Astrocyte (in vitro differentiated cells and primary cell): ENCODE measurements at places on chromosomes 3 and 15. TPM values are rescaled to one million over a fixed set of nuclear protein-coding genes. Genes with fewer than 3 reads are reported as not detected.

SI gene
- total RNA-seq: not detected in 2 replicates

IL17RC gene
- 20.1 and 23.9 TPM in 2 replicates for total RNA-seq

USF3 gene
- 10.0 and 11.8 TPM in 2 replicates for total RNA-seq

NR1I2 gene
- not detected in 2 replicates for total RNA-seq

LRRC49 gene
- 4.7 and 6.8 TPM in 2 replicates for total RNA-seq

CPA3 gene
- not detected in 2 replicates for total RNA-seq

- no peak overlapping the region for H3K4me3 ChIP-seq
- H3K27ac ChIP-seq: no peak overlapping the region
- no peak for DNase-seq
- peaks cover 1% of the 10 kb centered on the region for H3K27me3 ChIP-seq
- no peaks in the 10 kb centered on the region for H3K36me3 ChIP-seq
- H3K4me1 ChIP-seq: peaks cover 13% of the 10 kb centered on the region
Measured at GRCh38 chr3:55526332-55527030, 39.4 kb upstream of the WNT5A start.

DNA sequence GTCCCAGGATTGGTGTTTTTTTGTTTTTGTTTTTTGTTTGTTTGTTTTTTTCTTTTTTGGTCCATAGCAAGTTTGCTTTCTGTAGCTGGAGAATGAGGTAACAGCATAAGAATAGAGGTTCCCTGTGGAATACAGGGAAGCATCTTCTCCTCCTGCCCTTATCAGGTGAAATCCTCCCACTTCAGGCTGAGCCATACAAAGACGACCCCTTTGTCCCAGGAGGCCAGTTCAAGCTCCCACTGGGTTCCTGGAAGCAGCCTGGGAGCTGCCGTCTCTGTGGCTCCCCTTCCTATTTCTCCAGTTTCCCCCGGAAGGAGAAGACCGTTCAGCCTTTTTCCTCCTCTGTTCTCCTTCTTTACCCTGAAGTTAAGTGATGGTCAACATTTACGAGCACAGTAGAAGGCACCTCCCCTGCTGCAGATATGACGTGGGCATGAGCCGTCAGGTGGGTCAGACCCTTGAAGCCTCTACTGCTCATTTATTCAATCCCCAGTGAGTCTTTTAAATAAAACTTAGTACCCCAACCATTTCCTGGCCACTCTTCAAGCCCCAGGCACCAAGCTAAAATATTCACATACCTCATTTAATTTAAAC, 1.1 kb downstream of the IL16 start:
- H3K4me3 ChIP-seq: no peak overlapping the region
- no peak for DNase-seq
- H3K36me3 ChIP-seq: no peaks in the 10 kb centered on the region
- no peak overlapping the region for H3K27ac ChIP-seq

DNA sequence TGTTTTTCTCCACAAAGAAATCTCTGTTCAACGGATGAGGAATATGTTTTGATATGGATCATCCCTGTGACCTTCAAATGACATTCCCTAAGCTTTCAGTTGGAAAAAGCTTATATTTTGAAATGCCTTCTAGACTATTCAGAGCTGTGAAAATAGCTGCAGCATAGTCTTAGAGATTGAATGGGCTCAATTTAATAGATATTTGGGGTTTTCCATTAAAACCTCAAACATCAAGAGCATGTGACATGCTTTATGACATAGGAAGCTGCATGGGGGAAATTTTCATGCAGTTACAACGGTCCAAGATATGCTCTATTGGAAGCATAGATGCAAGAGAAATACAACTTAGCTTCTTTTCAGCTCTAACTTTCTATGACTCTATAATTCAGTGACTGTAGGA, 102.8 kb downstream of the LSAMP start:
- no peaks in the 10 kb centered on the region for H3K36me3 ChIP-seq
- no peaks in the 10 kb centered on the region for H3K27me3 ChIP-seq
- no peak overlapping the region for H3K27ac ChIP-seq
- no peak overlapping the region for H3K4me3 ChIP-seq
- no peaks in the 10 kb centered on the region for H3K4me1 ChIP-seq
- no peak for DNase-seq

DNA sequence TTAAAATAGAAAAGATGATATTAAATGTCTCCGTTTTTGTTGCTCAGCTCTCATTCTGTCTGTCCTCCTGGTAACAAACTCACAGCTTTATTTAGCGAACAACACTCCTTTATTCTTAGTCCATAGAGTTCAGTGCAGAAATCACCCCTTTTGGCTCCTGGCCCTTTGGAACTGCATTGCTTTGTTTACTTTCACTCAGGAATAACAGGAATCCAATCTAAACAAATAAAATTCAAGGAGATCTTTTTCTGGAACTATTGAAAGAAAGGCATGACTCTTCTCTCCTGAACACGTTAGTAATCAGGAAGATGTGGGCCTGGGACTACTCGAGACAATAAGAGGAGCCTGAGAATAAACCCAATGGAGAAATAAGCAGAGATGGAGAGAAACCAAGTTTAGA, 409.2 kb downstream of the DIPK2A start:
- no peaks in the 10 kb centered on the region for H3K36me3 ChIP-seq
- DNase-seq: no peak
- H3K27ac ChIP-seq: no peak overlapping the region
- no peaks in the 10 kb centered on the region for H3K27me3 ChIP-seq

GRCh38 chr3:194137008-194137505, 1.1 kb downstream of the HES1 start:
- peaks cover 53% of the 10 kb centered on the region for H3K4me1 ChIP-seq
- H3K27ac ChIP-seq: peak overlapping the region; percentile 96
- peak overlapping the region; percentile 93 for H3K4me3 ChIP-seq
- peak; percentile 77 for DNase-seq
- H3K36me3 ChIP-seq: no peaks in the 10 kb centered on the region

DNA sequence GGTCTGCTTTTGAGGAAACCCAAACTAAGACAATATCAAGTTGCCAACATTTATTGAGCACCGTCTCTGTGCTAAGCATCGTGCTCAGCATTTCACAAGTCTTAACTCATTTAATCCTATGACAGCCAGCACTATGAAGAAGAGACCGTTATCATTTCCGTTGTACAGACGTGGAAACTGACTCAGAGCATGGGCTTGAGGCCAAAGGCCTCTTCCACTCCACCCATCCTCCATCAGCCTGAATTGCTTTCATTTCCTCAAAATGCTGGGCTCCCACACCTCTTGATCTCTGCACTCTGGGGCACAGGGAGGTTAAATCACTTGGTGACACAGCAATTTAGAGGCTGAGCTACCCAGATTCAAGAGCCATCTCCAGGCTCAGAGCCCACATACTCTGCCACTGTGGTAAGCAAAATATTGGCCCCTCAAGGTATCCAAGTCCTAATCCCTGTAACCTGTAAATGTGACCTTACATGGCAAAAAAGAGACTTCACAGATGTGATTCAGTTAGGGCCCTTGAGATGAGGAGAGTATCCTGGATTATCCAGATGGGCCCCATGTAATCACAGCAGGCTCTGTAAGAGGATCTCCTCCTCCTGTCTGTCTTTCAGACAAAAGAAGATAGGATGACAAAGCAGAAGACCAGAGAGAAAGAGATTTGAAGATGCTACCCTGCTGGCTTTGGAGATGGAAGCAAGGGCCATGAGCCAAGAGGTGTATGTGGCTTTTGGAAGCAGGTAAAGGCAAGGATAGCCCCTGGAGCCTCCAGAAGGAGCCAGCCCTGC, 24.3 kb upstream of the FLNB start:
- H3K27me3 ChIP-seq: no peaks in the 10 kb centered on the region
- peak overlapping the region; percentile 40 for H3K27ac ChIP-seq
- H3K36me3 ChIP-seq: no peaks in the 10 kb centered on the region
- H3K4me3 ChIP-seq: no peak overlapping the region

GRCh38 chr3:56115698-56116097, 352.6 kb downstream of the ERC2 start:
- H3K27ac ChIP-seq: no peak overlapping the region
- no peak overlapping the region for H3K4me3 ChIP-seq
- peaks cover 9% of the 10 kb centered on the region for H3K27me3 ChIP-seq
- no peaks in the 10 kb centered on the region for H3K36me3 ChIP-seq
- H3K4me1 ChIP-seq: no peaks in the 10 kb centered on the region
